ENCODE measurements at places on chromosomes 5 and 9.

GRCh38 chr9:109574061-109574882 lies 76.2 kb upstream of the PTPN3 start:
- peak; percentile 39 for DNase-seq

- no peak for DNase-seq
These were observed 4.4 kb downstream of the NEURL1B start for GRCh38 chr5:172645271-172646055.

DNA sequence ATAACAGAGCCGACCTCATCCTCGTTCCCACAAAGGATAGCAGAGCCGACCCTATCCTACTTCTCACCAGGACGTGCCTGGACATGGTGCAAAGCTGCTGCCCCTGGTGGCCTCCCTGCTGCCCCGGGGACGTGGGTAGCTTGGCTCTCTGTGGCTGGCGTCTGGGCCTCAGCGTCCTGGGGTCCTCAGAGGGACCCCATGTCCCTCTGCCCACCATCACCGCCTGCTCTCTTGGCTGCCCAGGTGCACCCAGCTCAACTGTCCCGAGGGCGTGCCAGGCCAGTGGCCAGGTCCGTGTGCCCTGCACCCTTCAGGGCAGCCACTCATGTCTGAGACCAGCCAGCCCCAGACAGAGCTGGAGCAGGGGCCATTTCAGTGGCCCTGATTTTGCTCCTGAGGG lies 8.5 kb downstream of the NKD2 start:
- DNase-seq = no peak

DNA sequence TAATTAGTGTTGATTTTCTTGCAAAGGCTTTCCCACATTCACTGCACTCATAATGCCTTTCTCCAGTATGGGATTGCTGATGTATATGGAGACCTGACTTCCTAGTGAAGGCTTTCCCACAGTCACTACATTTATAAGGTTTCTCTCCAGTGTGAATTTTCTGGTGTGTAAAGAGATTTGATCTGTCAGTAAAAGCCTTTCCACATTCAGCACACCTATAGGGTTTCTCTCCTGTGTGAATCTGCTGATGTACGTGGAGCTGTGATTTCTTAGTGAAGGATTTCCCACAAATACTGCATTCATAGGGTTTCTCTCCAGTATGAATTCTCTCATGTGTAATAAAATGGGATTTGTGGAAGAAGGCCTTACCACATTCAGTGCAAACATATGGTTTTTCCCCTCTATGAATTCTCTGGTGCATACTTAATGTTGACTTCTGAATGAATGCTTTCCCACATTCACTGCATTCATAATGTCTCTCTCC lies 31.1 kb downstream of the ZNF484 start:
- DNase-seq = no peak

DNA sequence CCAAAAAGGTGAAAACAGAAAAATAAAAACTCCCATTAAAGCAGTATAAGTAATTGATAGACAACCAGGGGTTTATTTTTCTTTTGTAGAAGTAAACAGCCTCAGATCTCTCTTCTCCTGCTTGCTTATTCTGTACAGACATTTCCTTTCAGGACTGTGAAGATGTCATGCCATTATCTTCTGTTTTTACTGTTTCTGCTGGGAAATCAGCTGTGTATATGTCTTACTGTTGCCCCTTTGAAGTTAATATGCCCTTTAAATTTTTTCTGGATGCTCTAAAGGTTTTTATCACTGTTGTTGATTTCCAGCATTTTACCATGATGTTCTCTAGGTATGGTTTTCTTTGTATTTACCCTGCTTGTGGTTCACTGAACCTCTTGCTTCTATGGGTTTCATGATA lies 199.5 kb downstream of the NXNL2 start:
- DNase-seq = no peak

DNA sequence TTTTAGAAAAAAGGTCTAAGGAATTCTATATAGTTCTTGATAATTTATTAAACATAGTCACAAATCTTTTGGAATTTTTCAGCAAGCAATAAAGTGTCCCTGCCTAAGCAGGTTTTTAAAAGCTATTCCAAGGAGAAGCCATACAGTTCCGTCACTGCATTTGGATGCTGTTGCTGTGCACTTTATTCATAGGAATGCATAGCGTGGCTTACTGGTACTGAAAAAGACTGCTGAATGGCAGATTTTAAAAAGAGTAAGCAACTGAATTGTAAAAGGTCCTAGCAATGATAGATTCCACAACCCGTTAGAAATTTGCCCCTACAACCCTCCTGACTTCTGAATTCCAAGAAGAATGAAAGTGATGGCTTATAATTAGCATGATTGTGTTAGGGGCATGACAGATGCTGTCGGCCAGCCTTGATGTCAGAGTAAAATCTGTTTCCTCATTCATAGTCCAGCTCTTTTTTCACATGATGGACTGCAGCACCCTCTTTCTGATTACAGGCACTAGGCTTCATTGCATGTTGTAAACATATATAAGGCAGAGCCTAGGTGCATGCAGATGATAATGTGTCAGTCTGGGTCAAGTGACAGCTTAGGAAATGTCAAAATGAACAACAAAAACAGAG lies 227.0 kb downstream of the PDE4D start:
- no peak for DNase-seq

- DNase-seq = no peak
These were observed 53.2 kb downstream of the GOLM1 start for GRCh38 chr9:86046071-86046636.

GRCh38 chr9:115651461-115651860 lies 502.1 kb upstream of the PAPPA start:
- no peak for DNase-seq

DNA sequence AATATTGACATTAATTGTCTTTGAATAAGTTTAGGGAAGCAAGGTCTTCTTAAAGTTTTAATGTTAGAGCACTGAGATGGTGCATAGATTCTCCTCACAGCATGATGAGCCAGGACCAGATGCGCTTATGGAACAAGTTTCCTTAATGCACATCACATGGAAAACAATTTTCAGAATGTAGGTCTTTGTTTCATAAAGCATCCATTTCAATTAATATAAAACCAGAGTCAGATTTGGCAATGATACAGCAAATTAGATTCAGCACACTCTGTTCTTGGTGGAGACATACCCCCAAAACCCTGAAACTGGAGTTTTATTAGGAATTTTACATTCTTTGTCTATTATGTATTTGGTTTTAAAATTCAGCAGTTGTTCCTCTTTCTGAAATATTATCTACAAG lies 402.1 kb upstream of the SEMA6A start:
- DNase-seq = no peak

GRCh38 chr5:88895681-88896501 lies 12.9 kb upstream of the MEF2C start:
- no peak for DNase-seq

DNA sequence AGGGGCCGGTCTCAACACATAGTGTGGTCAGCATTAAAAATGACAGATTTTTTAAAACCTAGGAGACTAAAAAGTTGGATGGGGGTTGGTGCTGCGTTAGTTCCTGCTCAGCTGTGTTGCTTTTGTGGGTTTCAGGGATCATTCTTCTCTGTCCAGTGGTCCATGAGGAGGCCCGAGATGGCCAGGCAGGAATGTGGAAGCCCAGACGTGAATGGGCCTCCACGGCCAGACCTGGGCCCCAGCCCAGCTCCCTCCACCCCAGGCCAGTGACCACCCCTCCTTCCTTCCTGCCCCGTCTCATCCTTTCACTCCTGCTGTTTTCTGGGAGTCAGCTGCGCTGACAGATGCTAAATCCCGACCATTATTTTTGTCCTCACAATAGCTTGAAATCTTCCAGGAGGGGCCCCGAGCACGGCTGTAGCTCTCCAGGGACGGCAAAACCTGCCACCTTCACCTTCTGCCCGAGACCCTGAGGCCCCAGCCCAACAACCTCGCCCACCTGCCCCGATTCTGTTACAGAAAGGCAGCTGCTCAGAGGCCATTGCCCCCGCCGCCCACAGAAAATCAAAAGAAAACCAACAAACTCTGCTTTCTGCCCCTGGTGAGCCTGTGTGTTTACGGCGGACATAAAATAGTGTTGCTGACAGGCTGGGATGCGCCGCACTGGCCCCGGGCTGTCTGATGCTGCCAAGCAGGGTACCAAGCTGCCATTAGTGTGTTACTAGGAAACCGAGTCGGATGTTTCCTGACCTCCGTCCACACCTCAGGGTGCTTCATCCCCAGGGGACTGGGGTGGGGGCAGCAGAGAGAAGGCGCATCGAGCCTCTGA lies 83.7 kb upstream of the SARDH start:
- no peak for DNase-seq

DNA sequence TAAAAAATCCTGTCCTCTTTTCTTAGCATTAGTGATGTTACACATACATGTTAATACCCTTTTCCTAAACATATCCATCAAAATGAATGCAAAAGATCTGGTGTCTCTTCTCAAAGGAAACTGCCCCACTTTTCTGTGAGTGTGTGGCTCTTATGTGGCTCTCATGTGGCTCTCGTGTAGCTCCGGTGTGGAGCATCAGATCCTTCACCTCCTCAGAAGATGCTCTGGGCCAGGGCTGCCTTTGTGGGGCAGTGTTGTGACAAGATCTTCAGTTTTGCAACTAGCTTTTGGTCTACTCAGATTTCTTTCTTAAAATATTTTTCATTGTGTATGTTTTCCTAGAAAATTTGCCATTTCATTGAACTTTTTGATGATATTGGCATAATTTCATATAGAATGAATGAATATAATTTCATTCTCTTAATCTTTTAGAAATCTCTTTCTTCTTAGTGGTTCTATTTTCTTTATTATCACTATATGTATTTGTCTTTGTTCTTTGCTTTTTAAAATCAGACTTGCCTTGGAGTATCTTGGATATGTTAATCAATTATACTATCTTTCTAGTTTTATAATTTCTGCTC lies 19.4 kb downstream of the GARNL3 start:
- DNase-seq = peak; percentile 68

DNA sequence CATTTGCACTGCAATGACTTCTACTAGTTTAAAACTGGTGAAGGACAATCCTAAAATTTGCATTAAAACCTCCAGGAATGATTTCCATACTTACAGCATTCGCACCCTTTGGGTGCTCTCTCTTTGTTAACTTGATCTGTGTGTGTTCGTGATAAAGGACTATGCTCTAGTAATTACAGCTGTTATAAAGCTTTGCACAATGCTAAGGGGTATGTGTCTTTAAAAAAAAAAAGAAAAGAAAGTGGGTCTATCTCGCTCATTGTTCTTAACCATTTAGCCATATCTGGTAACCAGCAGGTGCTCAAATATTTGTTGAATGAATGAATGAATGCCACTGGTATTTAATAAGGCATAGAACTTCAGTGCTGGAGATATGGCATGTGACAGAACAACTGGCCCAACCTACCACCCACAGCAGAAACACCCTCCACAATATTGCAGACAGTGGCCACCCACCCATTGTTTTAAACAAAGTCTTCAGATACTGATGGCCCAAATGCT lies 8.7 kb downstream of the TRIM36 start:
- DNase-seq = no peak

DNA sequence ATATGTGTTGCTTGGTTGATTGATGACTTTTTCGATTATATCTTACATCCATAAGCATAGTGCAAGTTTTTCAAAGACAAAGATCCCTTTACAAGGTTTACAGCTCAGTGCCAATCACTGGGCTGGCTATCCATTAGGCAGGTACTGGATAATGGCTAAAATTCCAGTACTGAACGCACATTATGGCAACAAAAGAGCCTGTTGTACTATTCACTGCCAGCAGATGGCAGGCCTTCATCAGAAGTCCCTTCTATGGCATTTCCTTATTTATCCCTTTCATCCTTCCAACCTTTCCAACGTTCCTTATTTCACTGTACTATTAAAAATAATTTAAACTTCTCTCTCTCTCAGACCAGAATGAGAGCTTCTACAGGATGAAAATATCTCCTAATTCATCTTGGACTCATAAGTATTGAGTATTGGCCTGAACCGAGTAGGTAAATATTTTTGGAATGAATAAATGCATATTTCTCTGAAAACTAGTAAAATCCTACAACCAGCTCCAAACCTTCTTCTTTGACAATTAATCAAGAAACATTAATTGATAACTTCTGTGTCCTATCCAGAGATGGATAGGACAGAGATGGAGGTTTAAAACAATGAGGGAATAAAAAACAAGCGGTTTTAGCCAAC lies 6.7 kb upstream of the WNT8A start:
- peak; percentile 79 for DNase-seq

- DNase-seq = no peak
These were observed 274.9 kb downstream of the NR3C1 start for GRCh38 chr5:143128412-143129071.

DNA sequence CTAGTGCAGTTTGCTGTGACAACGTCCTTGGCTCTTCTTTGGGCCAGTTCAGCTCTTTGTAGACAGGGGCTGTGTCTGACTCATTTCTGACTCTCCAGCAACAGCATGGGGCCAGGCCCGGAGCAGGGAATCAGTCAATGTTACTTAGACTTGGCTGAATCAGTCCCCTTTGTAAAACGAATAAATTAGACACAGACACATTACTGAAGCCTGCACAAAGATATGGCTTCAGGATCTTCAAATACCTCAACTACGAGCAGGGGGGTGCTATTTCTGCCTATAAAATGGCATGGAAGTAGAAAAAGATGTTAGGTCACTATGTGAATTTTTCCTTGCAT lies 204.7 kb downstream of the TTLL11 start:
- no peak for DNase-seq

- DNase-seq = peak; percentile 95
These were observed at the start of gene ATOX1 for GRCh38 chr5:151758430-151759241. Gene ATOX1, minus strand, starts transcription at chr5:151758631. Its CDS starts 80 bp downstream, at chr5:151758551.

GRCh38 chr5:1054018-1054798 lies 45.6 kb downstream of the NKD2 start:
- no peak for DNase-seq

DNA sequence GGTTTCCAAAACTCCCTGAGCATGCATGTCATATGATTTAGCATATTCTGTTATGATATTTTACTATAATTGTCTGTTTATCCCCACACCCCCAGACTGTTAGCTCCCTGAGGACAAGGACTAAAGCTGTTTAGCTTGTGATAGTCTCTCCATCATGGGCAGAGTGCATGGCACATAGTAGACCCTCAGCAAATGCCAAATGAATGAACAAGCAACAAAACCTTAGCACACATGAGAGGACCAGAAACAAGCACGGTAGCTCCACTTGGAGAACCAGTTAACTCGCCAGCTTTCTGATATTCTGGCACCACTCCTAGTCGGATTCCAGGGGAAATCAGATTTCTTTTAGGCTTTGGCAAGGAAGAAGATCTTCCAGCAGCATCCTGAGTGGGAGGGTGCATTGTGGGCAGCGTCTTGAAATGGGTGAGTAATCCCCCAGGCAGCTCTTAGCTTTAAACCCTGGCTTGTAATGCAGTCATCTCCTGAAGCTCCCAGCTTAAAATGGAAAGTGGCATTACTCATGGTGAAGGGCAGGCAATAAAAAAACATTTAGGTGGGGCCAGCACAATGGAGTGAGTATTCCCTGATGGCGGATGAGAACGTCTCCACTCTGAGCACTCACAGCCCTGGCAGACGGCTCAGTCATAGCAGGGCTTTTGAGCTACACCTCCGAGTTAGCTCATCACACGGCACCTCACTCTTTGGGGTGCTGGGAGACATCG lies 41.1 kb downstream of the FGF1 start:
- peak; percentile 9 for DNase-seq
